ENCODE measurements at places on chromosomes 7 and 10. TPM values are rescaled to one million over a fixed set of nuclear protein-coding genes. Genes with fewer than 3 reads are reported as not detected.

The ERVW-1 gene
- total RNA-seq: not detected

The EPO gene
- total RNA-seq: 0.22 TPM

The FXYD4 gene
- not detected for total RNA-seq

GRCh38 chr7:74407958-74408357, 45.7 kb upstream of the GTF2IRD1 start:
- no peak for DNase-seq

DNA sequence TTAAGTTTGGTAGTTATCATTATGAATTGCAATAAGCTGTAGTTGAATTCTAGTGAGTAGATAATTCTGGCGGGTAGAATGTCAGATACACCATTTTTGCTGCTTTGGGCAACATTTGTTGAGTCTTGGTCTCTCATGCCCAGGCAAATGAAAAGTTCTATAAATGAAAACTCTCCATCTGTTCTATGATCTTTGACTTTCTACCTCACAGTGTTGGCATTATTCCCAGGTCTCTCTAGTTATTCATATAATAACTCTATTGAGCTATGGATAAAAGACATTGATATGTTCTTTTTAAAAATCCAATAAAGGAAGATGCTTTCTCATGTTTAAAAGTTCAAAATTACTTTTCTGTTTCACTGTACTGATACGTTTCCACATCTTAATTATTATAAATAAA, 415.3 kb upstream of the SEMA3D start:
- no peak for DNase-seq

- DNase-seq: no peak
Observed at GRCh38 chr7:12488341-12488740, 82.2 kb upstream of the SCIN start.

DNA sequence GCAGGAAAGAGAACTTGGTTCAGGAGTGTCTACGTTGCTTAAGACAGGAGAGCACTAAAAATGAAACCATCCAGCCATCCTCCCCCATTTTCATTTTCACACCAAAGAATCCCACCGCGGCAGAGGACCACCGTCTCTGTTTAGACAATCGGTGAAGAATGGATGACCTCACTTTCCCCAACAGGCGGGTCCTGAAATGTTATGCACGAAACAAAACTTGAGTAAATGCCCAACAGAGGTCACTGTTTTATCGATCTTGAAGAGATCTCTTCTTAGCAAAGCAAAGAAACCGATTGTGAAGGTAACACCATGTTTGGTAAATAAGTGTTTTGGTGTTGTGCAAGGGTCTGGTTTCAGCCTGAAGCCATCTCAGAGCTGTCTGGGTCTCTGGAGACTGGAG, 1.4 kb upstream of the IL6 start:
- DNase-seq: no peak

- no peak for DNase-seq
Observed at GRCh38 chr10:124898471-124898870, 43.5 kb upstream of the ZRANB1 start.

- no peak for DNase-seq
Observed at GRCh38 chr7:156947120-156947843, 2.2 kb upstream of the NOM1 start.

DNA sequence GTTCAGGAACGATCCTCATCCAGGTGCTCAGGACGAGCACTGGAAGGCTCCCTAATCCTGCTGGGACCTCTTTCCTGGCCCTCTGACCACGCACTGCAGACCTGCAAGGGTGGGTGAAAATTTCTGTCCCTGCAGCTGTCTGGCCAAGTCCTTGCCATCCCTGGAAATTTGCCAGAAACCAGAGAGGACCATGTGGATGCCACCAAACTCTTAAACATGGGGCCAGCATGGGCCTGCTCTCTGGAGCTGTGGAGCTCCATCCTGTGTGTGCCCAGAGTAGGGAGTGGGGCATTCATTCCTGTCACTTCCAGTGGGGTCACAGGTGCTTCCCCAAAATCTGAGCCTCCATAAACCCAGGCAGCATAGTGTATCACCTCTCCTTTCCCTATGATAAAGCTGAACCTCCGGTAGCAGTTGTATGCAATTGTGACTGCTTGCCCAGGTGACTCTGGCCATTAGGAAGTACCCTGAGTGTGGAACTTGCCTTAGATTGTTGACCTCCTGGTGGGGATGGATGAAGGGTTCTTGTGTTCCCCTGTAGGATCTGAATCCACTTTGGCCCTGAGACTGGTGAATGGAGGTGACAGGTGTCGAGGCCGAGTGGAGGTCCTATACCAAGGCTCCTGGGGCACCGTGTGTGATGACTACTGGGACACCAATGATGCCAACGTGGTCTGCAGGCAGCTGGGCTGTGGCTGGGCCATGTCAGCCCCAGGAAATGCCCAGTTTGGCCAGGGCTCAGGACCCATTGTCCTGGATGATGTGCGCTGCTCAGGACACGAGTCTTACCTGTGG, 57.1 kb downstream of the DMBT1 start:
- DNase-seq: no peak

DNA sequence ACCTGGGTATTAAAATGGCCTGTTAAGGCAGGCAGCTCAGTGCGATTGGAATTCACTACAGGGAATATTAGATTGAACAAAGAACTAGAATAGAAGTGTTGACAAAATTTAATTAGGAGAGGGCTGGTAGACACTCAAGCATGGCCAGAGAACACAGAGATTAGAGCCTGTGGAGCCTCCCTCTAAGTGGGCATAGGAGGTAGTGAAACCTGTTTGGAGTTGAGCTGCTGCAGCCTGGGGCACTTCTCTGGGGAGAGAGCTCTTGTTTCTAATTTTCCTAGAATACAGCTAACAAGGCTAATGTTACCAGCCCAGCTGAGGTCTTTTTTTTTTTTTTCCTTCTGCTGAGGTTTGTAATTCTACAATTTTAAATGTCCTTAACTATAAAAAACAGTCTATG, 46.4 kb downstream of the TMEM168 start:
- DNase-seq: no peak

The LHPP gene
- 24.3 TPM for total RNA-seq

DNA sequence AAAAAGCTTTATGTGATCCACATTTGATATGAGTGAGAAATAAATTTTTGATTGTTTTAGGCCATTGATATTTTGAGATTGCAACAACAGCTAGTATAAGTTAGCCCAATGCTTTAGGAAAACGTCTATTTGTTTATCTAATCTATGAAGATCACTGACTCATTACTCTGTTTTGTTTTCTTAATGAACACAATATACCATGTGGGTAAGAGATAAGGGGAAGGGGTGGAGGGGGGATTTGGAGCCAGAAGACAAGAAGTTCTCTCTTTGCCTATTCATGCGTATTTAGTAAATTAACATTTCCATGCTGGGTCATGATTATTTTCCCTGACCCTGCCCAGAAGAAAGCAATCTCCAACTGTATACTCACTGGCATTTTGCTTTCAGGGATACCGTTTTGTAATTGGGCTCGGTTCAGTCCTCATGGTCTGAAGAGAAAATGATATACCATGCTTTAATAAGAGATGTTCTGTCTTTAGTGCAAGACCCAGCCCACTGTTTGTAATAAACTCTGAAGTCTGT, 359.5 kb upstream of the NPSR1 start:
- no peak for DNase-seq

DNA sequence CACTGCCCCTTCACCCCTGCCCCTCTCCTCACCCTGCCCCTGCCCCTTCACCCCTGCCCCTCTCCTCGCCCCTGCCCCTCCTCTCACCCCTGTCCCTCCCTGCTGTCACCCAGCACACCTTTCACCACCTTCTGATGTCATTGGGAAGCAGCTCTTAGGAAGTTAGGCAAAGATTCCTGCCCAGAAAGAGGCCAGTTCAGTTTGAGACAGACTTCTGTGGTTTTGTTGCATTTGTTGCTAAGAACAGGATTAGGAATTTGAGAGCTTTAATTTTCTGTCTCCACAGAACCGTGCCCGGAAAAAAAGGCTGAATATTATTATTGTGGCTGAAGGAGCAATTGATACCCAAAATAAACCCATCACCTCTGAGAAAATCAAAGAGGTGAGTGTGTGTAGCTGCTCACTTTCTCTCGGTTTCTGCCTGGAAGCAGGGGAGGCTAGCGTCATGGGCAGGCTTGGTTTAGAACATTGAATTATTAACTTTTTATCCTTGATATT, 39.6 kb downstream of the PFKP start:
- no peak for DNase-seq

The CLDN12 gene
- total RNA-seq: 5.0 TPM

The TDRD1 gene
- total RNA-seq: 0.20 TPM

DNA sequence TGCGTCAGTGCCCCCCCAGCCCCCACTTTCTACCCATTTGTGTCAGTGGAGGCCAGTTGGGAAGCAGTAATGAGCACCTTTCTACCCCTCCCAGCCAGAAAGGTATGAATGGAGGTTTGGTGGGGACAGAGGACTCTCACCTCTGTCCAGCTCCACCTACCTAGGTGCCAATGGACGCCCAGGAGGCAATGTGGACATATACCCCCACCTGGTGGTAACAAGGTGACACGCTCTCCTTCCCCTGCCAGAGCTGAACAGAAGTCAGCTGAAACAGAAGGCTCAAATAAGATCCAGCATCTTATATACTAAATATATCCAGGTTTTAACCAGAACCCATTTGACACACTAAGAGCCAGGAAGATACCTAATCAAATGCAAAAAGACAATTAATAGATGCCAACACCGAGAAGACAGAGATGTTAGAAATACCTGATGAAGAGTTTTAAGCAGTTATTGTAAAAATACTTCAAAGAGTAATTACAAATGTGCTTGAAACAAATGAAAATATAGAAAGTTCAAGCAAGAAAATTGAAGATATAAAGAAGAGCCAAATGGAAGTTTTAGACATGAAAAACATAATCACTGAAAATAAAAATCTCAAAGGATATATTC, 18.4 kb upstream of the SORCS3 start:
- DNase-seq: no peak

- no peak for DNase-seq
Observed at GRCh38 chr10:83541046-83541445, 598.3 kb upstream of the GHITM start.

DNA sequence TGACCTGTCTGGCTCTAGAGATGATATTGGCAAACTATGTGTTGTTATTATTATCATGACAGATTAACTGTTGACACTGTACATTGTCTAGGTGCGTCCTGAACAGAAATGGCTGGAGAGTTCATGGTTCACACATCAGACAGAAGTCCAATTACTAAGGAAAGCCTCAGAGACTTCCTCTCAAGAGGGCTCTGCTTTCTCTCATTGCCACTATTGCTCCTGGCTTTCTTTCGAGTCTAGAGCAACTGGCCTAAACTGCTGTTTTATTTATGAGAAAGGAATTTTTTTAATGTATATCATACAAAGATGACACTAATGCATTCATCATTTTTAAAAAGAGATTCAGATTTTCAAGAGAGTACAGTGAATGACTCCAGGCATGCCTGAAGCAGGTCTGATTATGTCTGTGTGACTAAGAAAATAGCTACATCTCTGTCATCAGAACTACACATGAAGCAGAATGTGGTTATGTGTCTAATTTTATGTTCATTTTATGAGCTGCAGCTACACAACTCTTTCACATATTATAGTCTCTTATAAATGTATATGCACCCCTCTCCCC, 30.4 kb downstream of the NRCAM start:
- DNase-seq: no peak

All from activated naive CD8-positive, alpha-beta T cell treated with anti-CD3 and anti-CD28 coated beads, Interleukin-2, amount 10 ng/mL, durations not matched to agents 7 days and 5 days (primary cell).